AML-193 (cell line): ENCODE measurements at places on chromosomes 11 and 22.

DNA sequence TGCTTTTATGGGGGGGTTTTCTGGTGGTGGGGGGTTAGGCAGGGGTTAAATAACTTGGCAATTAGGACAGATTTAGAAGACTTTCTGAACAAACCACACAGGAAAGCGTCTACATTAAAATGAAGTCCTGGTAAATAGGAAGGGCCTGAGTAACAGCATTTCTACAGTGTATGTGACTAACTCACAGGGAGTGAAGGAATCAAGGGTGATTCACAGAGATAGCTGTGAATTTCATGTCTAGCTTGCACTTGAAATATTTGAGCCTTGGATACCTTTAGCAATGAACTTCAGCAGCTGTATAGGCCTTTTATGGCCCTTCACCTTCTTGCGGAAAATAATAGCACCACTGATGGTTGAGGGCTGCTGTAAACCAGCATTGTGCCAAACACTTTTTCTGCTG, 26.1 kb upstream of the LDHA start:
- DNase-seq, result no peak

GRCh38 chr11:68974421-68975194, 6.2 kb downstream of the MRGPRD start:
- no peak for DNase-seq

- DNase-seq, result no peak
These were observed 7.7 kb upstream of the NEAT1 start for GRCh38 chr11:65414776-65415498.

DNA sequence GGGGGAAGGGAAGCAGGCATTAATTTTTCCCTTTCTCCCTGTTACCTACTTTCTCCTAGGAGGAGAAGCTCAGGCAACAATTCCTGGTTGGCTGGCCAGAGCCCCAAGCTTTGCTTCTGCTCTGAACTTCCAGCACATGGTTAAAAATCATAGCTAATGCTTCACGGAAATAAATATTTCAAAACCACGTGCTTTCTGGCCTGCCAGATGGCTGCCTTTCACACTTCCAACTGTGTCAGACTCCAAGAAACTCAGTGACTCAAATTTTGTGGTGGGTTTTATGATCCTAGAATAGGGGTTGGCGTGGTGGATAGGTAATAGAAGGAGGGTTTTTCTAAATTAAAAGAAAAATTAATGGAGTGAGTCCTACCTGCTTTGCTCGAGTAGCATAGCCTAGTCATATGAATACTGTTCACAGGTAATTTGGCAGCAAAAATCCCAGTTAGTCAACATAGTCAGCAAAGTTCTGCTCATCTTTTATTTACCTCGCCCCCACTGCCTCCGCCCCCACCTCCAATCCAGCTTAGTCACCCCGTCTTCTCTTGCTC, 58.6 kb downstream of the SC5D start:
- no peak for DNase-seq

DNA sequence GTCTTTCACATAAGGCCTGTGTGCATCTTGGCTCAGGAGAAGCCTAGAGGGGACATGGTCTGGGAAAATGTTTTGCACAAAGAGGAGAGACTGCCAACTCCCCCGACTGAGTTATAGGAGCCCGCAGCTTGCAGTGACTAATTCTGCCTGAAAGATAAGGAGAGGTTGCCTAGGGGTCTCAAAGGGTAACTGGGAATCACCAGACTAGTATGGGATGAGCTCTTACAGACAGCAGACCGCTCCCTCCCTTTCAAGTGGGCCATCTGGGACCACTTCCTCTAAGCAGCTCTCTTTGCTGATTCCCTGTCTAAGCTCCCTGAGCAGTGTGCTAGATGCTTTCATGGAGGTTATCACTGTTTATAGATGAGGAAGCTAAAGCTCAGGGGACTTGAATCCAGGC, 105.1 kb downstream of the TENM4 start:
- DNase-seq, result no peak

DNA sequence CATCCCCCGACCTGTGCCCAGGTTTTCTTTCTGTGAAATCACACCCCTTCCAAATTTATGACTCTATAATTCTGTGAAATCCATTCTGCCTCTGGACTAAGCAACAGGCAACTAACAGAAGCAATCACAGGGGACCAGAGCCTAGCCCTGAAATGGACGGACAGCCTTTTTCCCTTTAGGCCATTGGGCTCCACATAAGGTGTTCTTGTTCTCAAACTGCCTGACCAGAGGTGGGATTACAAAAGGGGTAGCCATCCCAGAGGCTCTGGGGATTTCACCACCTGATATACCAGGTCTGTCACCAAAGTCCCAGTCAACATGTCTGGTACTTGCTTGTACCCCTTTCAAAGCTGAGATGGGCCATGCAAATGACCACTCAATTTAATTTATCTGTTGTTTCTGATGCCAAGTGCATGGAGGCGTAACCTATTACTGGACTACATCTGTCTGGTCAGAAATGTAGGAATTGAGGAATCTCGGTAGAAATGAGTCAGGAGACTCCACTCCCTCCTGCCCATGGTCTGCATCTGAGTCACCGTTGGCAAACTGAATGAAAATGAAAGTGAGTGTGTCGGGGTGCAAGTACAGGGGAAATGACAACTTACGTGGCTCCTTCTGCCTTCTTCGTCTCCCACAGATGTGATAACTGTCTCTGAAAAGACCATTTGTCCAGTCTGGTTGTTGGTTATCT, 10.2 kb downstream of the DKK3 start:
- no peak for DNase-seq

DNA sequence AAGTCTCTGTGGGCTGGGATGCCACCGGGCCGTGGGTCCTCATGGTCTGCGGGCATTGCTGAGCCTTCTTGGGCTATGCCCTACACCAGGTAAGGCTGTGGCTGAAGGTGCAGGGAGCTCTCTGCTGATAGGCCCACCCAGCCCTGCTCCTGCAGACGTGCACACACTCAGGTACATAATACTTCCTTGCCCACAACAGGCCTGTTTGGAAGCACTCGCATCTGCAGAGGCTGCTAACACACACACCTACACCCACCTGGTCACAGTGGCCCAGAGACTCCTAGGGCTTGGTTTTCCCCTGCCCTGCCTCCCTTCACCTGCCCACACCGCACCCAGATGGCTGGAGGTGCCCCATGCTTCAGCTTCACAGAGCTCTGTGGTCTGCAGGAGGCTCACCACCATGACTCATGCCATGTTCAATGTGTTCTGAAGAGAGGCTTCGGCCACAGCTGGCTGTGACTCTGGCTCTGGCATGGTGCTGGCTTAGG, 72.8 kb upstream of the KCNQ1OT1 start:
- DNase-seq, result no peak

GRCh38 chr11:15800111-15800800, 556.1 kb downstream of the SOX6 start:
- peak; percentile 76 for DNase-seq

GRCh38 chr11:76694664-76695063, 24.1 kb upstream of the LRRC32 start:
- no peak for DNase-seq

GRCh38 chr11:132685174-132685611, 847.1 kb downstream of the OPCML start:
- DNase-seq, result peak; percentile 38
